ENCODE measurements at places on chromosomes 16 and 17. TPM values are rescaled to one million over a fixed set of nuclear protein-coding genes. Genes with fewer than 3 reads are reported as not detected.

DNA sequence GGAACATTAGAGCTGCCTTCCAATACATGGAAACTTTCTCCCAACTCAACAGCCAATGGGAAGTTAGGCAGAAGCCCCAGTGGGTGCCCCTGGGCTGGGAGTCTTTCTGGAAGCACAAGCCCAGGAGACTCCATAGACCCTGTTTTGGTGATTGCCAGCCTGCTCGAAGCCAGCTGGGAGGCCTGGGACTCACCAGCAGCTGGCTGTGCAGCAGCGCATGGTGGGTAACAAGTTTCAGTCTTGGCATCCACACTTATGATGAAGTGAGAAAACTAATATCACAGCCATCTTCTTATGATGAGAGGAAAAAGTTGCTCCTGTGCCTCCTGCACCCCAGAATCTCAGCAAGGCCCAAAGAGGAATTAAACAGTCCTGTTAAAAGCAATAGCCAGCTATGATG is 522.5 kb upstream of the CDH5 start:
- no peak for DNase-seq

- no peak for DNase-seq
Measured at GRCh38 chr17:38476549-38476948, 48.3 kb downstream of the ARHGAP23 start.

DNA sequence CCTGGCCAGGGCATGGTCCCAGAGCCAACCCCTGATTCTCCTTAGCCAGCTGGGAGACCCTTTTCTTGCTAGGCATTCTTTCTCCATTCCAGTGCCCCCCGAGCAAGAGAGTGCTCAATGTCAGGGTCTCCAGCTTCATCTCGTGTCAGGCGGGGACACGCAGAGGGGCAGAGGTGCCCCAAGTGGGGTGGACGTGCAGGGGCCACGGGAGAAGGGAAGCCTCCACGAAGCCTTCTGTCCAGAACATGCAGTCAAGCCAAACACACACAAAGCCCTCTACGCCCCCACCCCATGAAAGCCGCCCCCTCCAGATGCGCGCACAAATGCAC is 852 bp downstream of the GPR139 start:
- DNase-seq = no peak

DNA sequence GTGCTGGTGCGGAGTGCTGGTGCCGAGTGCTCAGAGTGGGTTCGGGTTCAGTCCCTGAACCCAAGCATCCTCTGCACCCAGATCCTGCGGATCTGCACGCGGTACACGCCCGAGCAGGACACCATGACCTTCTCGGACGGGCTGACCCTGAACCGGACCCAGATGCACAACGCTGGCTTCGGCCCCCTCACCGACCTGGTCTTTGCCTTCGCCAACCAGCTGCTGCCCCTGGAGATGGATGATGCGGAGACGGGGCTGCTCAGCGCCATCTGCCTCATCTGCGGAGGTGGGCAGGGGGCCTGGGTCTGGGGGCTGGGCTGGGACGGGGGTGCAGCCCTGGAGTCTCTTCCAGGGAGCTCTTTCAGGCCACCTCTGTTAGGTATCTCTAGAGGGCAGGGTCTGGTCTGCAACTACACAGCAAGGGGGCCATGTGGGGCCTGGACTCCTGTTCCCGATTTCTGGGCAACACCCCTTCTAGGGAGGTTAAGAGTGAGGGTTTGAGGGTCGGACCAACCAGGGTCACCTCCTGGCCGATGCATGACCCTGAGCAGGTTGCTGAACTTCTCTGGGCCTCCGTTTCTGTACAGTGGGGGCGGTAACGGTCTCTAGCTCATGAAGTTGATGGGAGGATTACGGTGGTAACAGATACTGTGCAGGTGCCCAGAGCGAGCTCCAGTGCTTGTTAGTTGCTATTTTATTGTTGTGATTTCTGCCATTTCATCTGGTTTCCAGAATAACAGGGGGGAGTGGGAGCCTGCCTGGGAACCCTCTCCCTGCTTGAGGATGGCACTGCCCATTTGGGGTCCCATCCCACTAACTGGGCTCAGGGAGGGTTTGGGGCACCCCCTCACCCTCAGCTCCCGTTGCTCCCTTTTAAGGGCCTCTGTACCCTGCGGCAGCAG is 10.1 kb downstream of the GJD3 start:
- no peak for DNase-seq

- no peak for DNase-seq
Measured at GRCh38 chr16:74226338-74226954, 70.2 kb upstream of the PSMD7 start.

Gene RAB37
- total RNA-seq = 5.1 TPM

Gene ERN2
- 197 TPM for total RNA-seq

Gene C17orf78
- total RNA-seq = not detected

Measured in mucosa of gallbladder (tissue), 1 donor.